ENCODE measurements at places on chromosomes 13 and 19.

GRCh38 chr13:110274687-110275086 lies 32.3 kb downstream of the COL4A1 start:
- no peak for DNase-seq

DNA sequence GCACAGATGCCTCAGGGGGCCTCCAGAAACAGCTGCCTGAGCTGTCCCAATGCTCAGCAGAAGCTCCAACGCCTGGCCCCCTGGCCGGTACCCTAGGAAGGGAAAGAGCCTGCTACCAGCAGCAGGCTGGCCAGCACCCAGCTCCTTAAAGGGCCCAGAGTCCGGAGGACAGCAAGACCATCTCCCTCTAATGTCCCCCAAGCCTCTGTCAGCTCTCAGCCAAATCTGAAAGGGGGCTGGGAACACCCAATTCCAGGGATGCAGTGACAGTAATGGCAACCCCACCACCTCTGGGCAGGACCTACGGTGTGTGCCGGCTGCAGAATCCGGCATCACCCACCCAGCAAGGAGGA lies 4.2 kb downstream of the PPP6R1 start:
- no peak for DNase-seq

GRCh38 chr19:28793391-28794168 lies 419.4 kb downstream of the UQCRFS1 start:
- no peak for DNase-seq

DNA sequence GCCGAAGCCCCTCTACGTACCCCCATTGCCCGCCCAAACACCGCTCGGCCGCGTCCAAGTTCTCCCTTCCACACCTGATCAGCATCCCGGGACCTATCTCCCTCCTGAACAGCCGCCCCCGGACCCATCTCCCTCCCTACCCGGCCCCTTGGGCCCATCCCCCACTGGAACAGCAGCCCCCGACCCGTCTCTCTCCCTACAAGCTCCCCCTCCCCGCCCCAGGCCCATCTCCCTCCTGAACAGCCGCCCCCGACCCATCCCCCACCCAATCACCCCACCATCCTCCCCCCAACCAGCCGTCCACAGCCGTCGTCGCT lies 610 bp downstream of the ZSCAN1 start:
- DNase-seq = no peak

GRCh38 chr13:106796280-106797047 lies 228.5 kb upstream of the ARGLU1 start:
- DNase-seq = no peak
